Heart left ventricle (tissue), 16 donors: ENCODE measurements at places on chromosomes 13 and 19. TPM values are rescaled to one million over a fixed set of nuclear protein-coding genes. Genes with fewer than 3 reads are reported as not detected.
A peak's percentile ranks its signal among the peaks of the same experiment; 100 is the strongest.

DNA sequence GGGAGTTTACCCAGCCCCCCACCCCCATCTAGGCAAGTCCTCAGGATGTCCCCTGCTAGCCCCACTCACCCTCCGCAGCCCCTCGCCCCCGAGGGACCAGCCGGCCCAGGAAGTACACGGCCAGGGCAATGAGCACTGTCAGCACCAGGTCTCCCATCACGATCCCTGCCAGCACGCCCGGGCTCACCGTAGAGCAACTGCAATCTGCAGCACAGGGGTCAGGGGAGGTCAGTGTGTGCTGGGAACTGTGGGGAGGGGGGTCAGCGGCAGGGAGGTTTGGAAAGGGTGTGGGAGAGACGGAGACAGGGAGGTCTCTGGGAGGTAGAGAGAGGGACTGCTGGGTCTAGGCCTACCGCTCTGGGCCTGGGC is 734 bp downstream of the TYROBP start:
- H3K27me3 ChIP-seq, result no peaks in the 10 kb centered on the region
- no peaks in the 10 kb centered on the region for H3K36me3 ChIP-seq
- DNase-seq, result no peak
- no peaks in the 10 kb centered on the region for H3K4me1 ChIP-seq

Gene CRB3
- total RNA-seq, result not detected

- H3K27me3 ChIP-seq, result no peaks in the 10 kb centered on the region
- H3K36me3 ChIP-seq, result no peaks in the 10 kb centered on the region
- DNase-seq, result no peak
- H3K4me3 ChIP-seq, result no peak overlapping the region
Measured at GRCh38 chr13:91014696-91015095, 332.8 kb upstream of the MIR17HG start.

GRCh38 chr13:90445179-90445578 is 902.3 kb upstream of the MIR17HG start:
- no peak for DNase-seq
- peaks cover 6% of the 10 kb centered on the region for H3K4me1 ChIP-seq
- H3K36me3 ChIP-seq, result no peaks in the 10 kb centered on the region
- H3K4me3 ChIP-seq, result no peak overlapping the region

Gene GJB2
- 0.12 TPM for total RNA-seq

Gene ZNF285
- 4.2 TPM for total RNA-seq

GRCh38 chr13:28357247-28357825 is 137.6 kb downstream of the FLT1 start:
- no peak overlapping the region for H3K27ac ChIP-seq
- peaks cover 20% of the 10 kb centered on the region for H3K4me1 ChIP-seq
- H3K27me3 ChIP-seq, result no peaks in the 10 kb centered on the region
- no peak overlapping the region for H3K4me3 ChIP-seq

- peaks cover 9% of the 10 kb centered on the region for H3K4me1 ChIP-seq
- no peaks in the 10 kb centered on the region for H3K27me3 ChIP-seq
- peaks cover 42% of the 10 kb centered on the region for H3K36me3 ChIP-seq
- DNase-seq, result no peak
- H3K4me3 ChIP-seq, result peak overlapping the region; percentile 88
Measured at GRCh38 chr19:57935731-57936130, 529 bp upstream of the ZNF418 start.
